ENCODE measurements at places on chromosomes 7 and 10.

GRCh38 chr7:33933611-33934281, 28.4 kb downstream of the BMPER start:
- DNase-seq, result no peak

GRCh38 chr7:156034397-156034796, 222.1 kb upstream of the SHH start:
- no peak for DNase-seq

DNA sequence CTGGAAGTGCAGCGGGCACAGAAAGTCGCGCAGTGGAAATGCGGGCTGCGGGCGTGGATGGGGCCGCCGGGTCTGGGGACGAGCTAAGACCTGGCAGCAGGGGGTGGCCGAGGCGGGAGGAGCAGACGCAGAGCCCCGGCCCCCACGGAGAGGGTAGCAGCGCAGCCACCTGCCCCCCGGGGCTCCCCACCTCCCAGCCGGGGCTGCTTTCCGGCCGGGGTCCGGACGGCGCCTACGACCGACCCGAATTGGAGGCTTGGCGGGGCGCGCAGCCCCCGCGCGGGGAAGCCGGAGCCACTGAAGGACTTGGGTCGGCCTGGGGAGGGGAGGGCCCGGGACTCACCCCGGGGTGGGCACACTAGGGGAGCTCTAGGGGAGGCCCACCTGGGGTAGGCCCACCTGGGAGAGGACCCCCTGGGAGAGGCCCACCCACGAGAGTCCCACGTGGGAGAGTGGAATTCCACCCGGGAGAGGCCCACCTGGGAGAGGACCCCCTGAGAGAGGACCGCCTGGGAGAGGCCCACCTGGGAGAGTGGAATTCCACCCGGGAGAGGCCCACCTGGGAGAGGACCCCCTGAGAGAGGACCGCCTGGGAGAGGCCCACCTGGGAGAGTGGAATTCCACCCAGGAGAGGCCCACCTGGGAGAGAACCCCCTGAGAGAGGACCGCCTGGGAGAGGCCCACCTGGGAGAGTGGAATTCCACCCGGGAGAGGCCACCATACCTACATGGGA, 854 bp upstream of the CFAP46 start:
- DNase-seq, result no peak

DNA sequence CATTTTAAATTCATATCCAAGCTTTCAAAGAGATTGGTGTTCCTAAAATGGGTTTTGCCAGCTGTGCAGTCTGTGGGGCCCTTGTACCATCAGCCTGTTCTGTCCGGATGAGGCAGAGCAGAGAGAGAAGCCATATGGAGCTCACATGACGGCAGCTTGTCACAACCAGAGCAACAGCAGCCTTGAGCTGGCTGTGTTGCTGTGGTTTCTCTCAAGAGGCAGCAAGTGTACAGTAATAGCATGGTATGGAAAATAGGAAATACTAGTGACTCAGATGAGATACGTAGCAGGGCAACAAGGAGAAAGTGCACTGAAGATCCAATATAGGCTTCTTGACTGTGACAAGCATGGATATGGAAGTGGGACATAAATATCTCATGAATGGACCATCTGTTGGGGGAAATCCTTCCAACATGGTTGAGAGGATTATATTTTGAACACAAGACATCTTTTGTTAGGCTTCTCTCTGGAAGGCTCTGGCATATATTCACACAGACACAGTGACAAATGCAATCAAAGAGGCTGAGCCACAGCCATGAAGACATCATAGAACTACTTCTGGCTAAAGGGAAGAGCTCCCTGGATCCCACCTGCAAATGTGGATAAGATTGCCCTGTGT, 251.0 kb upstream of the TAC1 start:
- no peak for DNase-seq

DNA sequence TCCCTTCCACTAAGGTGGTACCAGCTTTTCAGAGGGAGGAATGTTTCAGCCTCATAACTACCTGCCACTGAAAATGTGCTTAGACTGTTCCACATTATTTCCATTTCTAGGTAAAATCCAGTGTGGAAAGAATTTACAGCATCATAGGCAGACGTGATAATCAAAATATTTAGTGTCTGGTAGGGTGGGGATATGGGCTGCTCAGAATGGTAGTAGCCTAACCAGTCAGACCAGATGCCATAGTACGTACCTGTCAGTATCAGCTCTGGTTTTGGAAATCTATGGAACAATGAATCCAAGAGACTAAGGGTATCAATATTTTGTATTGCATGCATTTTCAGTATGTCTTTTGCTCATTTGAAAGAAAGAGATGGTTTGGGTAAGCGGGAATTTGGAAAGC, 76.8 kb upstream of the APBB1IP start:
- DNase-seq, result no peak

- no peak for DNase-seq
Measured at GRCh38 chr10:128864554-128865295, 602.3 kb upstream of the MGMT start.

DNA sequence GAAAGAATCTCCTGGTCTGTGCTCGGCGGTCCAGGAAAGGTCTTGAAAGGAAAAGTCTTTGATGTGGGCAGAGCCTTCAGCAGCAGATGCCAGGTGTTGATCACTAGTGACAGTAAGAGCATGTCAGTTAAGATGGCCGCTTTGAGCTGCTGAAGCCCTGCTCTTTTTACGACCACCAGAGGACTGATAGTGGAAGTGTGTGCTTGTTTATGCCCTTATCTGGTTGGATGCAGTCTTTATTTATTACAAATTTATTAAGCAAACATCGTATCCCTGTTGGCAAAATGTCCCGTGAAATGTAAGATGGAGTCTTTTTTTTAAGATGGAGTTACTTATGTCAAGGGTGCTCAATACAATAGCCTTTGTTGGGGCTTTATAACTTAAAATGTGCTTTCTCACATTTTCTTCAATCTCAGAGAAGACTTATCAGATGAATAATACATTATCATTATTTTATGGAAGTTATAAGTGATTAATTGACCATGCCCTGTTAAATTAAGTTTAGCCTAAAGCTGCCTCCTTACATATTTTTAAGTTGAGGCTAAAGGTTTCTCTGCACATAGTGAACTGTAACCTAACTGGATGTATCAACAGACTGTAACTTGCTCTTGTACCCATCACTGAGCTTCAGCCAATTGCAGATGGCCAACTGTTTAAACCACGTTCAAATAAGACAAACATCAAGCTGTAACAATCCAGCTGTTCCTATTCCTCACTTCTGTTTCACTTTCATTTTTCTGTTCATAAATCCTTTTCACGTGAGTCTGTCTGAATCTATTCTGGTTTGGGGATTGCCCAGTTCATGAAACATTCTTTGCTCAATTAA, 97.4 kb upstream of the PIK3CG start:
- no peak for DNase-seq

Data from NCI-H526 treated with DMSO at 0.1 percent for 48 hours (cell line).